KBM-7 (cell line): ENCODE measurements at places on chromosomes 5 and 9.
A peak's percentile ranks its signal among the peaks of the same experiment; 100 is the strongest.

DNA sequence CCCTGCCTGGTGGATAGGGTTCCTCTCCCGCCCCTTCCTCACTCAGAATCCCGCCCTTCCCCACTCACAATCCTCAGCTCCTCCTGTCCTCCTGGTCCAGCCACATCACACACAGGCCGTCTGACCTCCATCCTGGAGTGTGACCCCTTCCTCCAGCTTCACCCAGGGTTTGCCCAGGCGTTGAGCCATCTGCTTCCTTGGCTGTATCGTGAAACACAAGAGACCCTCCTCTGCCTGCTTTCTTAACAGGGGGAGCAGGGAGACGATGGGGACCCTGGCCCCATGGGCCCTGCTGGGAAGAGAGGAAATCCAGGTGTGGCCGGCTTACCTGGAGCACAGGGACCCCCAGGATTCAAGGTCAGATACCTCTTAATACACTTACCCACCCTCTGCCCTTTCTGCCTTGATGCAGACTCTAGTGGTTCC is 32.3 kb upstream of the ORM1 start:
- DNase-seq, result no peak

DNA sequence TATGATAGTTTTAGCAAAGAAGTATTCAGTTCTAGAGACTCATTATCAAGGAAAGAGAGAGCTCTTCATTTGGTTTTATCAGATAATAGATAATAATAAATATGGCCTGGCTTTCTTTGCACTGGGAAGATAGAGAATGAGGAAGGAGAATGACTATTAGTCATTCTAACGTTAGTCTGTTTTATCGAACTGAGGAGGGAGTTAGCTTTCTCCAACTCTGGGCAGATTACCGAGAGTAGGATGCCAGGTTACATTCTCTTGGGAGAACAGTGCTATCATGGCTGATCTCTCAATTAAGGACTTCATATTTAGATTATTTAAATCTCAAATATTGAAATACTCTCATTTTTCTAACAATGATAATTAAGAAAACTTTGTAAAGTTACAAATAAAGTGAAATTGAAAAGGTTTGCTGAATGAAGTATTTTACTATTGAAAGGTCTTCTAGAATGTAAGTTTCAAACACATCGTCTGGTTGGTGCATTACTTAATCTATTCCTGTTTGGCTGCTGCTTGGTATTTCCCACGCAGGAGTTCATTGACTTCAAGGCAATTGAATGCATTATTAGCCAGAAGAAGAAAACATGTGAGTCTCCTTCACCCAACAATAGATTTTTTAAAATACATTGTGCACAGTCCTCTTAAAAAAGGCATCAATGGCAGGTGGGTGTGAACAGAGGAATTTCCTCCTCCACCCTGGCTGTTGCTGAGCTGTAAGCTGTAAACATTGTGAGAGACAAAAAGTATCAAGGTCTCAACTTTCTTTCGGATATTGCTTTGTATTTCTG is 140.8 kb downstream of the C9orf152 start:
- no peak for DNase-seq

DNA sequence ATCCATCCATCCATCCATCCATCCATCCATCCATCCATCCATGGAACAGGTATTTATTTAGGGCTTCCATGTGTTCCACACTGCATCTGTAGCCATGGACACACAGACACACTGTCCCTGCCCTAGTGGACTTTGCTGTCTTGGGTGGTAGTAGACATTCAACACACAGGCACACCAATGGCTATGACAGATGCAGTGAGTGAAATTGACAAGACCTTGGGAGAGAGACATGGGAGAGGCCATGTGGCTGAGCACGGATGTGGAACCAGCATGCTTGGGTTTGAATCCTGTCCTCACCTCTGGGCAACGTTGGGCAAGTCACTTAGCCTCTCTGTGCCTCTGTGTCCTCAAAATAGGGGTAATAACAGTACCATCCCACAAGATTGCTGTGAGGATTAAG is 45.3 kb downstream of the STOM start:
- no peak for DNase-seq

DNA sequence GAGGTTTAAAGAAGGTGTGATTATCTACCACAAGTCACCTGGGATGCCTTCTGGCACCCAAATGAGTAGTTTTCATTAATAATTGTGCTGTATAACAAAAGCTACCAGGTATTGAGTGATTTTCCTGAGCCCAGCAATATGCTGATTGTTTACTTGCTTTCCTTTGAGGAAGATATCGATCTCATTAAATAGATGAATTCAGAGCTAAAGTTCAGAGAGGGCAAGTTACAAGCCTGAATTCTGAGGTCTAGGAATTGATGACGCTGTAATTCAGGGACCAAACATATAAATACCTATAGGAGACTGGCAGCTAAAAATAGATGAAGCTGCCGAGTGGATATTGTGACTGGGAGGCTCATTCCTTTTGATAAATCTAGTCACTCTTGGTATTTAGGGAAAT is 1.1 kb downstream of the ERCC6L2 start:
- peak; percentile 16 for DNase-seq
